Cardiac muscle cell (in vitro differentiated cells and primary cell): ENCODE measurements at places on chromosomes 1 and 21.
A peak's percentile ranks its signal among the peaks of the same experiment; 100 is the strongest.

DNA sequence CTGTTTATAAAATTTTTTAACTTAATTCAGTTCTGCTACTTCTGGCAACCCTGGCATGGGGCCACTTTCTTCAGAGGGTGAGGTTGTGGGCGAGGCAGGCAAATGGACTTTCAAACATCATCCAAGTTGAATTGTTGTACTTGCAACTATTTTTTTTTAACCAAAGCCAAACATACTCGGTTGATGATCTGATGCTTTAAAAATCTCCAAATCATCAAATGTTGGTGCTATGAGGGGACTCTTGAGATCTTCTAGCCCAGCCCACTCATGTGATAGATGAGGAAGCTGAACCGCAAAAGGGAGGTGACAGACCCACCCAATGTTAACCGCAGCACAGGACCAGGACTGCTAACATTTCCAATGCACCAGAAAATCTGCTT, 6.7 kb downstream of the SLC1A7 start:
- DNase-seq, result no peak

GRCh38 chr1:56374026-56374974, 205.1 kb downstream of the PLPP3 start:
- DNase-seq, result peak; percentile 40

DNA sequence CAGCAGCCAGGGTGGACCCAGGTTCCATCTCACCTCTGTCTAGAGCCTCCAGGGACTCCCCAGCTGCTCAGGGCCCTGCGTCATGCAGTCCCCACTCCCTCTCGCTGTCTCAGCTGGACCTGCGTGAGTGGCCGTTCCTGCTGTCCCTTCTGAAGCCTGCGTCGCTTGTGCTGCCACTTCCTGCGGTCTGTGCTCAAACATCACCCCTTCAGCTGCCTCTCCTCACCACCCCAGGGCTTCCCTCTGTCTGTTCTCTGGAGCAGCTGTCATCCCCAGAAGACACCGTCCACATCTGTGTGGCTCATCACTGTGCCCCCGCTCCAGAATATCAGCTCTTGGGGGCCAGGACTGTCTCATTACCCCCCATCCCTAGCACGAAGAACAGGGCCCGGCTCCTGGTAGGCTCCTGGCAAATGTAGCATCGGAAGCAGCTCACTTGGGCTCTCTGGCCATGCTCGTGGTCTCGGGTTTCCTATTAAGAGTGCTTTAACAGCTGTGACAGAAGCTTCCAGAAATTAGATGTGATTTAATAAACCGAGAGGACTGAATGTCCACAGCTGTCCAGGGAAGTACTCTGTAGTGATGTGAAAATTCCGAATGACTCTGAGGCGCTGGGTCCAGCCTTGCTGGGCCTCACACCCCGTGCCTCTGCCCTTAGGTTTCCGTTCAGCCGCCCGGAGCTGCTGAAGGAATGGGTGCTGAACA, 3.3 kb downstream of the THAP3 start:
- DNase-seq, result no peak

DNA sequence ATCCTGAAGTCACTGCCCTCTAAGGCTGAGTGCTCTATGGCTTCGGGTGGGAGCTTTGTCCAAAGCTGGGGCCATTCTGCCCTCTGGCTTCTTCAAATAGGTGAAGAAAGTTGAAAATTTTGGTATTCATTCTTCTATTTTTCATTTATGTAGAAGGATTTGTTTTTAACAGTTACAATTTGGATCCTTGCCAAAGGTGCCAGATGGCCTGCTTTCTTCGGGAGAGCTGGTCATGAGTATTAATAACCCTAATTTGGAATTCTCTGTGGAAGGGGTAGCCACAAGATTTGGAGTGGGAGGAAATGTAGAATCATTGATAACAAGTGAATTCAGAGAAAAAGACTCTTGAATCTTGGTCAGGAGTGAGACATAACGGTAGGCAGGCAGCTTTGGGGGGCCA, 370.4 kb upstream of the ST6GALNAC5 start:
- no peak for DNase-seq

- no peak for DNase-seq
Observed at GRCh38 chr1:245590726-245591125, 435.9 kb downstream of the KIF26B start.

DNA sequence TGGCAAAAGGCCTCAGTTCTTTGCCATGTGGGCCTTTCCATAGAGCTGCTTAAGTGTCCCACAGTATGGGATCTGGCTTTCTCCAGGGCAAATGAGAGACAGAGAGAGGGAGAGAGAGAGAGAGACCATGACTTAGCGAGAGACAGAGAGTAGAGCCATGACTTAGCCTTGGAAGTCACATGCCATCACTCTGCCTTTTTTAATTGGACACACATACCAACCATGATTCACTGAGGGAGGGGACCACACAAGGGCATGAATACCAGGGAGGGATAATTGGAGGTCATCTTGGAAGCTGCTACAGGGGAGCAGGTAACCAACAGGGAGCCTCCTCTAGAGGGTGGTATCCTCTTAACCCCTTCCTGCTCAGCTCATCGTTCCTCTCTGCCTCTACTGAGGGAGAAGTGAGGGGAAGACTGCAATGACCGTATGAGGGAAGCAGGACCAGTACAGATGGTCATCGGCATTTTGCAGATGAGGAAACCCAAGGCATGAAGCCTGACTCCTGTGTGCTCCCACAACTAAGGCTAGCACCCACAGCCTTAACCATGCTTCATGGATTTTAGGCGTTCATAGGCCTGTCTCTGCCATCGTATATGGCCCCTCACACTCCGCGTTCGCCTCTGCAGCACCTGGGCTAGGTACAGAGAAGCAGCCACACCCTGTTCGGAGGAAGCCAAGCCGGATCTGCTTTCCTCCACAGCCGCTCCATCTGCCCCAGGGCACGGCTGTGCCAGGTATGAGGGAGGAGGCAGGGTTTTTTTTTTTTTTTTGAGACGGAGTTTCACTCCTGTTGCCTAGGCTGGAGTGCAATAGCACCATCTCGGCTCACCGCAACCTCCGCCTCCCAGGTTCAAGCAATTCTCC, 38.6 kb downstream of the MEF2D start:
- DNase-seq, result no peak

GRCh38 chr1:24203404-24203803, 16.3 kb upstream of the IFNLR1 start:
- DNase-seq, result no peak

- no peak for DNase-seq
Observed at GRCh38 chr1:163668472-163668871, 346.7 kb downstream of the NUF2 start.

DNA sequence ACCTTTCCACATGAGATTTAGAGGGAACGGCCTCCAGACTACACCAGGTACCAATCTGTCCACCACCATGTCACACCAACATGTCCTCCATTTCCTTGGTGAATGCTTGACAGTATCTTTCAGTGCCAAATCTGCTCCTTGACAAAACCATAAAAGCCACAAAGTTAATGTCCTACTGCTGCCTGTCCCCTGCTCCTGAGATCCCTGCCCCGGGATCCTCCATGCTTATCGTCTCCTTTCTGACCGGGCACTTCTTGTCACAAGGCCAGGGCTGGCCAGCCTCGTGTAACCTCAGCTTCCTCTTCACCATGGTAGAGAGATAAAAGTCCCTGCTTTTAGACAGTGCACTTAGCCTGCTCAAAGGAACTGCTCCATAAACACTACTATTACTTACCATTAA, 136.2 kb downstream of the NAV1 start:
- DNase-seq, result peak; percentile 38

DNA sequence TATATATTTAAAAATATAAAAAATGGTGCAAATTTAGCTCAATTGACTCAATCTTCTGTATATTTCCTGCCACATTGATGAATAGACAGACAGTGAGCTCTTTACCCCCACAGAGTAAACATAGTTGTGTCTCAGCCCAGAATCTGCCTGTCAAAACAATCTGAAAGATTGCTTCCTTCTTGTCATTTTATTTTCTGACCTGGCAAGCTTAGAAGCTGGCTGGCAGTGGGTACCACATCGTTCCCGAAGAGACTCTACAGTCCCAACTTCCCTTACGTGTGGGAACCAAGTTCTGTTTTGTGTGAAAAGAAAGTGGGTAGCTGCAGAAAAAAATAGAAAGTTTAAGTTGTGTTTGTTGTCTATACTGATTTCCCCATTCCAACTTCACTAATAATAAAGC, 629.3 kb upstream of the NEGR1 start:
- DNase-seq, result no peak

GRCh38 chr1:28264897-28265296, 5.6 kb downstream of the SESN2 start:
- DNase-seq, result no peak

DNA sequence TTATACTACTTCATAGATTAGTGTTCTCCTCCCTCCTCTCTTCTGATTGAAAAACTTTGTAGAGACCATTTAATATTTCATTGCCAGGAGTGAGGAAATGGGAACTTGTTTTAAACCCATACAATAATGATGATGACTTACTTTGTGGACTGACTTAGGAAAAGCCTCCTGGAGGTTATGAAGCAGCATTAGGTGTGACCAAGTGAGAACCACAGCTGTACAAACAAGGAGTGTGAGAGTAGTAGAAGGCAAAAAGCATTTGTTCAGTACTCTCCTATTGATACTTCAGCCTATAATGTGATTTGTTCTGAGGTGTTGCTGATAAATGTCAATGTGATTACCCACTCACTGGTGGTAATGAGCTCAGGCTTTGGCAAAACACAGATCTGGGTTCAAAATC, 8.4 kb downstream of the TIPRL start:
- no peak for DNase-seq

GRCh38 chr1:223364685-223365382, 858 bp upstream of the SUSD4 start:
- peak; percentile 49 for DNase-seq

DNA sequence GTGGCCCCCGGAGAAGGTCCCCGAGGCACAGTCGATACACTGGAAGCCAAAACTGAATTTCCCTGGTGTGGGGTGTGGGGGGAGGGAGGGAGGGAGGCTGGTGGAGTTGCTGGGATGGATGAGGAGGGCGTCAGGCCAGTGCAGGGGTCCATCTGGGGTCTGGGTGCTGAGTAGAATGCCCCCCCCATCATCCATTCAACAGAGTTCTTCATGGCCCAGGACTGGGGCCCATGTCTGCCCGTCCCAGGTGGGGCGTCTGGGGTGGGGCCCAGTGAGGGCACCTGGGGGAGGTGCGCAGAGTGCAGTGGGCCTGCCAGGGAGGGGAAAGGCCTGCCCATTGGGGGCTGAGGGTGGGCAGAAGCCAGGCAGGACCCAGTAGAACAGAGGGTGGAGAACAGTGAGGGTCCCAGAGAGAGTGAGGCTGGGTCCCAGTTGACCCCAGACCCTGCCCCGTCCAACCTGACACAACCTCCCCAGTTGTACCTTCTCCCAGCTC, 1.9 kb downstream of the TNFRSF18 start:
- DNase-seq, result no peak

- DNase-seq, result no peak
Observed at GRCh38 chr1:170511038-170511437, 20.9 kb upstream of the GORAB start.

GRCh38 chr1:174344162-174344561, 103.6 kb upstream of the GPR52 start:
- no peak for DNase-seq
